LHCN-M2 (cell line): ENCODE measurements at places on chromosomes 16 and 17.
A peak's percentile ranks its signal among the peaks of the same experiment; 100 is the strongest.

GRCh38 chr16:66948837-66949225, 12.2 kb upstream of the CES3 start:
- no peak for DNase-seq

DNA sequence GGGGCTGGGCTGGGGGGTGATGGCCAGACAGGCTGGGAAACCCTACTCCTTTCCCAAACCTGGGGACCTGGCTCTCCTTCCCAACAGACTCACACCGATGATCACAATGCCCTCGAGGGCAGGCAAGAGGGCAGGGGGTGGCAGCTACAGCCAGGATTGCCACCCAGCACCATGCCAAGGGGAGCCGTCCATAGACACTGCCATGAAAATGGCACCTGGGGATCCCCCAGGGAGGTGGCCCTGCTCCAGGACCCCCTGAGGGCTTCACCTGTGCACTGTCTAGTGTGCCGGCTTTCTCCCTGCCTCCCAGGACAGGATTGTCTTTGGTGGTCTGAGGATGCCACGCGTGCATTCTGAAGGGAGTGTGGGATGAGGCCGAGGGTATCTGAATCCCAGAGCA, 24.6 kb downstream of the RPH3AL start:
- no peak for DNase-seq

- DNase-seq: no peak
Measured at GRCh38 chr16:18013863-18014262, 322.7 kb downstream of the NPIPA8 start.

DNA sequence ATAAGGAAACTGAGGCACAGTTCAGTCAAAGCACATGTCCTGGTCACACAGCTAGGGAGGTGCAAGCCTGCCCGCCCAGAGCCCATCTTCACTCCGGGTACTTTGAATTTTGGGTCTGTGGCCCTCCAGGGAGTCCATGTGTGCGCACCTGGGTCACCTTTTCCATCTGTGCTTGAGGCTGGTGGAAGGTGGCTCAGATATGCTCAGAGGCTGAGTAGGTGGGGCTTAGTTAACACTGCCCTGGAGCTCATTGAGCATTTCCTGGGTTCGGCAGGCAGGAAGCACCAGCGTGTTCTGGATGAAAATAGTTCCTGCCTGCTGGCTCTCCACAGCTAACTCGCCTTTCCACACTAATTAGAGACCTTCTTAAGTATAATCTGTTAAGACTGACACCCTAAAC, 19.2 kb downstream of the FAM234A start:
- DNase-seq: no peak

DNA sequence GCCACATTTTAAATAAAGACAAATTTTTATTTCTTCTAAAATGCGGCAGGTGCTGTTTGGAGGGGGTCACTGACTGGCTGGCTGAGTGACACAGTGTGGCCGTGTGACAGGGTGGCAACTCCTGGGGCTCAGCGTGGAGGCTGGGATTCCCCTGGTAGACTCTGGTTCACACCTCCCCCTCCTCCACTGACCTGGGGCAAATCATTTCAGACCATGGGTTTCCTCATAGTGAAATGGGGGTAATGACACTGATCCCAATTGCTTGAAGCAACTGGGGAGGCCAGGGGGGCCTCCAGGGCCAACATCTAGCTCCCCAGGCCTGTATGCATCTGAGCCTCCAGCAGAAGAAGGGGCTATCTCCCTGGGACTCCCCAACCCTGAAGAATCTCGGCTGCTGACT, 6.6 kb downstream of the HSD11B2 start:
- DNase-seq: no peak

DNA sequence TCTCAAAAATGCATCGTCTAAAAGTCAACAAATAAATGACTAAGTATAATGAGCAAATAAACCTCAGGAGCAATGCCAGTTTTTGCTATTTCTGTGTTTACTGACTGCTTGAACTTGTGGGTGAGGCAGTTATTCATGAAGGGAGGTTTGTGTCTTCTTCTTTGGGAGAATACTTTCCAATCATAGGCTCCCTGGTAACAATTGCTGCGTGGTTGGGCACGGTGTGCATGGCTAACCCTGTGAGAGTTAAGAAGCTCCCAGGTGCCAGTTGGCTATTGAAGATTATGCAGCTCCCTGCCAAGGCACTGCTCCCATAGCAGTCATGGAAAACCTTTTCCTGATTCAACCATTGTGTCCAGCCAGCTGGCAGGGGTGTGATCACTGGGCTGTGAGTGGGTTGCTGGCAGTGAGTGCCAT, 775.9 kb upstream of the GOT2 start:
- DNase-seq: no peak

GRCh38 chr17:57372156-57372555, 115.8 kb downstream of the MSI2 start:
- DNase-seq: peak; percentile 78

DNA sequence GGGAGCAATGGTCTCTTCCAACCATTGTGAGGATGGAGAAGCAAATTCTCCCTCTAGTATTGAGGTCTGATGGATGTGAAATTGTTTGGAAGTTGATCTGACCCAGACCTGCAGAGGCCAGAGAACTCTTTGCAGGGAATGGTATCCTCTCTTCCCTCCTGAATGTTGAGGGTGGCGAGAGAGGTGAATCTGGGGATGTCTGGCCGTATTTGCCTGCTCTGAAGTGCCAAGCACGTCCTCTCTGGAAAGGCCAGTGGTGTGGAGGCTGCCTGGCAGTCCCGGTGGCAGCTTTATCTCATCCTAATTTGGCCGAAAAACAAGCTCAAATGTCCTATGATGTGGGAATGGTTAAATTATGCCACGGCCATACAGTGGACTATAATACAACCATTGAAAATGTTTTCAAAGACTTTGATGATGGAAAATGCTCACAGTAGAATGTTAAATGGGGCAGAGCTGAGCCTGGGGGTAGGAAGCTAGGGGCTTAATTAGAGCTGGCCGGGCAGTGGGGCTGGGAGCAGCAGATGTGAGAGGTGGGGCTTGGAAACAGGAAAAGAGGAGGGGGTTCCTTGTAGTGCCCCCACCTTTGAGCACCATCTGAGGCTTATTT, 30.8 kb downstream of the WSCD1 start:
- no peak for DNase-seq

DNA sequence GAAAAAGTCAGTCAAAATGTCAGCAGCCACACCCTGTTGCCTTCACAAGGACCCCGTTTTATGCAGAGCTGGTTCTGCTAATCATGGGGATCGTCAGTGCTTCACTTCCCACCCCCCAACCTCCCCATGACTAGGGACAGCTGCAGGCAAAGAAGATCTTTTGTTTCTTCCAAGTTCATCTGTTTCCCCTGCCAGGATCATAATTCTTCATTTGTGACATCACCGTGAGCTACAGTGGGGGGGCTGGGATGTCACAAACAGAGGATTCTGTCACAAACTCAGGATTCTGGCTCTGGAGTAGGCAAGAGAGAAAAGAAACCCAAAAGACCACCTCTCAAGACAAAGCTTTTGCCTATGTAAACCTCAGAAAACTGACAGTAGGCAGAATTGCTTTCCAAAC, 24.7 kb downstream of the DNAJC7 start:
- peak; percentile 84 for DNase-seq

DNA sequence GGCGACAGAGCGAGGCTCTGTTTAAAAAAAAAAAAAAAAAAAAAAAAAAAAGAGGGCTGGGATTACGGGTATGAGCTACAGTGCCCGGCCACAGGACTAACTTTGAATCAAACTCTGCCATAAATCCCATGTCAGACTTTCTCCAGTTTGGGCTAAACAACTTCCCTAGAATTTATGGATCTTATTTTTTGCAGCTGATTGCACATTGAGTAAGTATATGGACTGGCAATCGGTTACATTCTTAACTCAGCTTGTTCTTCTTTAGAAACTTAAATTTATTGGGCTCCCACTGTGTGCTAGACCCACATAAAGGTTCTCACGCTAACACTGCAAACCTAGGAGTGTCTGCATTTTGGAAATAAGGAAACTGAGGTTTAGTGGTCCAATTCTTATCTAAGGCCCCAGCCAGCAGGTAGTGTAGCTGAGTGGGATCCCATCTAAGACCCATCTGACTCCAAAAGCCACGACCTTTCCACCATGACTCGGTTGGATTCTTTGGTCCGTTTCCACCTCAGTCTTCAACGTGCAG, 718 bp upstream of the CBFB start:
- no peak for DNase-seq

GRCh38 chr16:70694868-70695218, 9.0 kb upstream of the MTSS2 start:
- no peak for DNase-seq

GRCh38 chr17:68133346-68134045, 98.0 kb downstream of the KPNA2 start:
- no peak for DNase-seq

DNA sequence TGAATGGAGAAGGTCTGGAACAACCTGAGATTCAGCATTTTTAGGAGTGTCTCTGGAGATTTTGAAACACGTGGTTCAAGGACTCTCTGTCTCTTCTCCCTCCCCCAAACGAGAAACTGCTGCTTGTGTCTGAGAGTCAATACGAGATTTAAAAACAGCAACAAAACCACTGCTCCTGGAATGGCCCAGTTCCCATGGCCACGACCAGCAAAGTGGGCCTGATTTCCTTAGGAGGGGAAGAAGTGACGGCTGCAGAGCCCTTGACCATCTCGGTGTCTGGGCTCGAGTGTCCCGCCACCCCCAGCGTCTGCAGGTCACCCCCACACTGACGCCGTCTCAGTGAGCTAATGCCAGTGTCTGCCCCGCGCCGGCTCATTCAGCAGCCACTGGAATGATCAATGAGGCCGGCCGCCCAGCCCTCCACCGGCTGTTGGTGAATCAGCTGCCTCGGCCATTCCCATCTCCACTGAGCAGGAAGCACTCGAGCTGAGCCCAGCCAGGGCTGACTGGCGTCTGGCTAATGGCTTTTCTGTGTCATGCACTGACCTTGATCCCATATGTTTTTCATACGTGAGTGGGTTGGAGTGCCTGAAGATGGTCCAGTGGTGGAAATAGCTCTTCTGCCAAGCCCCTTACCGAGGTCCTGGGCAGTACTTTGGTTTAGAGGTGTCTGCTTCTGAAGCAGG, 151.8 kb downstream of the PITPNC1 start:
- DNase-seq: peak; percentile 90

DNA sequence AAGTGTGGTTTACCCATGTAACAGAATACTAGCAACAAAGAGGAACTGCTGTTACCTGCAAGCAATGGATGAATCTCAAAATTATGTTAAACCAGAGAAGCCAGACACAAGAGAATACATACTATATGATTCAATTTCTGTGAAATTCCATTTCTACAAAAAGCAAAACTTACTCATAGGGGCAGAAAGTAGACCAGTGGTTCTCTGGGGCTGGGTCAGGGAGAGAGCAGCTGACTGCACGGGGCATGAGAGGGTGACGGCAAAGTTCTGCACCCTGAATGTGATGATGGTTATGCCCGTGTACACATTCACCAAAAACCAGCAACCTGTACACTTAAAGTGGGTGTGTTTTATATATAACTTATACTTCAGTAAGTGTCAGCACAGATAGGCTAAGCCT, 3.1 kb downstream of the ZNF843 start:
- DNase-seq: no peak

GRCh38 chr16:83473926-83474650, 333.7 kb upstream of the HSBP1 start:
- DNase-seq: no peak

- no peak for DNase-seq
Measured at GRCh38 chr16:26281381-26282110, 589.8 kb downstream of the HS3ST4 start.

DNA sequence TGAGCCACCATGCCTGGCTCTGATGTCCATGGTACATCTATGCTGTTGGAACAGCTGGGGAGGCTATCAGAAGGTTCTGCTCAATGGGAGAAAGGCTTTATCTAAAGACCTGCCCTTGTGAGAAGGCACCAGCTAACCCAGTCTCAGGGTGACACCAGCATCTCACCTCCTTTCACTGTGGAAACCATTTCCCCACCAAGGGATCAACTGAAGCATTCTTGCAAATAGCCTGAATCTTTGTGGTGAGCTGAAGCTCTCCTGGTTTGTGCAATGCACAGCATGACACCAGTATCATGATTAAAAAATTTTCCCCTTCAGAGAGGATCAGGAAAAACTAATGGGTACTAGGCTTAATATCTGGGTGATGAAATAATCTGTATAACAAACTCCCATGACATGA, 5.1 kb downstream of the CCL18 start:
- DNase-seq: no peak

- no peak for DNase-seq
Measured at GRCh38 chr17:30827082-30827481, 2.6 kb upstream of the CRLF3 start.

DNA sequence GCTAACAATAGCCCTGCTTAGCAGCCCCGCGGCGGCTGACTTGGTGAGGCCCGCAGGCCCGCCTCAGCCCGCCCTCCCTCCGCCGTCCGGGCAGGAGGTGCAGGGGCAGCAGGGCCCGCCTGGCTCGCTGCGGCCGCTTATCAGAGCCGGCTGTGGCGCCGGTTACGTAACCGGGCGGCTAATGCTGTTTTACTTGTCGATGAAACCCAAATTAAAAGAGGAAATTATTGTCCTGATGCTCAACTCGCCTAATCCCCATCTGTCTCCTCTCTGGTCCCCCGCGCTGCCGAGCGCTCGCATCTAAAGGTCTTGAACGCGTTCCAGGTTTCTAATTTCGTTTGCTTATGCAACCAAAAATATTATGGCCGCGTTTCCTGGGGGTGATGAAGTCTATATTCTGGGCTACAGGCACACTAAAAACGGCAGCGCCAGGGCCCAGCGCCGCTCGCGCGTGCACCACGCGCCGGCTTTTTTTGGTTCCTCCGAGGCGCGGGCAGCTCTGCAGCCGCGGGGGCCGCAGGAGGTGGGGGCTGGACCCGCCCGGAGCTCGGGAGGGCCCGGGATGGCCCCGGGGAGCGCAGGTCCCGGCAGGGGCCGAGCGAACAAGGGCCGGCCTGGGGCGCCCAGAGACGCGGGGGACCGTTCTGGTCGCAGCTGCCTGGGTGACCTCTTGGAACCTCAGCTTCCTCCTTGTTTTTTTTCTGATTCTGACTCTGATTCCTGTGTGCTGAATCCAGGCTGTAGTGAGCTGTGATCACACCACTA, 65.2 kb upstream of the TOB1 start:
- DNase-seq: peak; percentile 82
